Right cardiac atrium (tissue), 5 donors: ENCODE measurements at places on chromosomes 7 and 10.

GRCh38 chr10:89531359-89531758 lies 4.0 kb downstream of the SLC16A12 start:
- no peak for DNase-seq

DNA sequence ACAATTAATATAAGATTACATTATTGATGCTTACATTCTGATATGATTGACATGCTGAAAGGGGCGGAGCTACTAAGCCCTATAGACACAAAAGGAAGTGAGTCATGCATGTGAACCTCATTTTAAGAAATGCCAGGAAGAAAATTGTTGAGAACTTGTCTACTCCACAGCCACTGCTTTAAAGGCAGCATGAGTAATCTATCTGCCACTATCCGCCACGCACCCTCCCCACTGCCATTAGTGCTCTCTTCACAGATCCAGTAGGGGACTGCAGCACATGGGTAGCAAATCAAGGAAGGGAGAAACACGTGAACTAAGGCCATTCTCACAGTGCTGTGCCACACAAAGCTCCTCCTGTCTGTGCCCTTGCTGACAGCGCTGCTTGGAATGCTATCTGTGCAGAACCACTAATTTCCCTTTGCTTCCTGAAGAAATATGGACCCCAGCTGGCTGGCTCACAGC lies 524.8 kb downstream of the GRM8 start:
- DNase-seq = no peak

GRCh38 chr7:111018960-111019736 lies 71.8 kb upstream of the LRRN3 start:
- no peak for DNase-seq

GRCh38 chr10:78162853-78163252 lies 129.2 kb downstream of the RPS24 start:
- no peak for DNase-seq

GRCh38 chr10:3068201-3068967 lies 1.0 kb downstream of the PFKP start:
- peak; percentile 87 for DNase-seq

GRCh38 chr7:25624833-25625232 lies 396.5 kb upstream of the NPVF start:
- peak; percentile 59 for DNase-seq
